ENCODE measurements at places on chromosomes 2 and 18.
A peak's percentile ranks its signal among the peaks of the same experiment; 100 is the strongest.

GRCh38 chr2:168773719-168774521, 28.5 kb upstream of the NOSTRIN start:
- peak; percentile 13 for DNase-seq

DNA sequence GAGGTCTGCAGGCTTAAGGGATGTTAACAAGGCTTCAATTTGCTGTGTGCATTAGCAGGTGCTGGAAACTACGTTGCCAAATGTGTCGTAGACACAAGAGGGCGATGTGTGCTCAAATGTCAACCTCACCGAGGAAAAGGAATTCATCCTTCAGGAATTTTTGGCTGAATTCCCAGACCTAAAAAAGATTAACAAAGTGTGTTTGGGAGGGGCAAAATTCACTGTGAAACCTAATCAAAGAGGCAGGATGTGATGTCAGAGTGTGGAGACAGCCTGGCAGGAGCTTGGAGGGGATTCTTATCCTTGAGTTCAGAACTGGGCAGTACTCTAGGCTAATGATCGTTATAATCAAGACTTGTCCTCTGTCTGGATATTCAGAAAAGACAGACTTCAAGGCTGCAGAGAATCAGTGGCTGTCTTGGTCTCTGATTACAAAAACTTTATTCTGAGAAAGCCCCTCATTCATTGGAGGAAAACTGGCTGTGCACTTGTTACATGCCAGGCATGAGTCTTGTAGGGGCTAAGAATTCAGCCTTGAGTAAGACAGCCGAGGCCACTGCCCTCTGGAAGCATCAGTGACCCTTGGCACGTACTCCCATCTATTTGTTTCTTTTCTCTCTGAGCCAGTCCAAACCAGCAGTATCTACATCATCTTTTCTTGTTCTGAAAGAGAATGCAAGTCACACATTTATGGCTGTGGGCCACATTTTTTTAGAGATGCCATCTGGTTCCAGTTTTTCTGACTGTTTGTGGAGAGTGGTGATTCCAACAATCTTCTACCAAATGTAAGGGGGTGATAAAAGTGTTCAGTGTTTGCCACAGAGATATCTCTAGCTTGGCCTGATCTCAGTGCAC, 18.7 kb upstream of the SCYGR1 start:
- DNase-seq: no peak

- no peak for DNase-seq
Measured at GRCh38 chr2:7430421-7430868, 513.2 kb downstream of the RNF144A start.

DNA sequence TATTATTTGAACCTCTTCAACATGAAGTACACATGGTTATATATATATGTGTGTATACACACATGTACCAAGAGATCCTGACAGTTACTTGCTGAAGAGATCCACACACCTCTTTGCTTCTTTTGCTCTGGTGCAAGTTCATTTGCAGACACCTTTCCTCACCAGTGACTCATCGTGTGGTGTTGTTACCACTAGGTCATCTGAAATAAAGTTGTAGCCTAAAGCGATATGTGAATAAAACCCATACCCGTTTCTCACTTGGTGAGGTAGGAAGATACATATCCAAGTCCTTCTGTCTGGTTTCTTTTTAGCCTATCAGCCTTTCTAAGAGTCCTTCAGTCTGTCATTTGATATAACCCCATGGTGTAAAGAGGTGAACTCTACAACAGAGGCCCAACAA, 379.4 kb upstream of the RAB12 start:
- no peak for DNase-seq

DNA sequence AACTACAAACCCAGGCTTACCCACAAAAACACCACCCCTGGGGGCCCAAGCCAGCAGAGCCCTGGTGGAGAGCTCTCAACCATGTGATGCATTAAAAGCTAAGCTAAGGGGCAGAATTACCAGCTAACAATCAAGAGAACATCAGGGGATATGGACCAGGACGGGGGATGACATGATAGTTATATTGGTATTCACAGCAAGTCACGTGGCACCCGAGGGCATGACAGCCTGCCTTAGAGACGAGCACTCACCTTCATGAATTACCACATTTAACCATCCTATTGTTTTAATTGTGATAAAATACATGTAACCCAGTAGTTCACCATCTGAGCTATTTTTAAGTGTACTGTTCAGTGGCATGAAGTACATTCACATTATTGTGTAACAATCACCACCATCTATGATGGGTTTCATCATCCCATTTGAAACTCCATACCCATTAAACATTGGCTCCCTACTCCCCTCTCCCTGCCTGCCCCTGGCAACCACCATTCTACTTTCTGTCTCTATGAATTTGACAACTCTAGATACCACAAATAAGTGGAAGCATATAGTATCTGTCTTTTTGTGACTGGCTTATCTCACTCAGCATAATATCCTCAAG, 245.6 kb downstream of the ANAPC1 start:
- no peak for DNase-seq

GRCh38 chr2:235263205-235264120, 230.4 kb upstream of the AGAP1 start:
- DNase-seq: peak; percentile 83

- no peak for DNase-seq
Measured at GRCh38 chr2:165289069-165289468, 49.9 kb downstream of the SCN2A start.

DNA sequence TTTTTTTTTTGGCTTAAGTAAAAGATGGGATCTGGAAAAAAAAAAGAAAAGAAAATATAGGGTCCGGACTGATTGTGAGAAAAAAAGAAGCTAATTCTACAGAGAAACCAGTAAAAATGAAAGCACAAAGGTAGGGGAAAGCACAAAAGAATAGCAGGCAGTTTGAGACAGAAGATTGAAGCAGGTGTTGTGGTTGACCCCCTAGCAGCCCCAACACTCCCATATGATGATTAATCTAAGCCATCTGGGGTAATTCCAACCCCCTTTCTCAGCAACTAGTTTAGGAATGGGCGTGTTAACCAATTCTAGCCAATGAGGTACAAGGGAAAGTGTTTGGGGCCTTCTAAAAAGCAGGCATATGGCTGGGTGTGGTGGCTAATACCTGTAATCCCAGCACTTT, 77.0 kb downstream of the MBD2 start:
- DNase-seq: no peak

- no peak for DNase-seq
Measured at GRCh38 chr18:60452421-60452820, 79.8 kb upstream of the MC4R start.

DNA sequence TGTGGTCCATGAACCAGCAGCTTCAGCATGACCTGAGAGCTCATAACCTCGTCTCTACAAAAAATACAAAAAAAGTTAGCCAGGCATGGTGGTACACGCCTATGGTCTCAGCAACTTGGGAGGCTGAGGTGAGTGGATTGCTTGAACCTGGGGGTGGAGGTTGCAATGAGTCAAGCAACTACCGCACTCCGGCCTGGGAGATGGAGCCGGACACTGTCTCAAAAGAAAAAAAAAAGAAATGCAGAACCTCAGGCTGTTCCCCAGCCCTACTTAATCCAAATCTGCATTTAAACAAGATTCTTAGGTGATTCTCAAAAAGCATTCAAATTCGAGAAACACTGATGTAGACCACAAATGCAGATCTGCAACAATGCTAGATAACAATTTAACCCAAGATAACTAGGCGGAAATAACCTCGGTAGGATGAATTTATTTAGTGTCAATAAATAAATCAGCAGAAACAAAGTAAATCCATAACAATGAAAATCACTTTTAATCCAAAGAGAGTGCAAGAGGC, 203.5 kb downstream of the SP3 start:
- DNase-seq: no peak

DNA sequence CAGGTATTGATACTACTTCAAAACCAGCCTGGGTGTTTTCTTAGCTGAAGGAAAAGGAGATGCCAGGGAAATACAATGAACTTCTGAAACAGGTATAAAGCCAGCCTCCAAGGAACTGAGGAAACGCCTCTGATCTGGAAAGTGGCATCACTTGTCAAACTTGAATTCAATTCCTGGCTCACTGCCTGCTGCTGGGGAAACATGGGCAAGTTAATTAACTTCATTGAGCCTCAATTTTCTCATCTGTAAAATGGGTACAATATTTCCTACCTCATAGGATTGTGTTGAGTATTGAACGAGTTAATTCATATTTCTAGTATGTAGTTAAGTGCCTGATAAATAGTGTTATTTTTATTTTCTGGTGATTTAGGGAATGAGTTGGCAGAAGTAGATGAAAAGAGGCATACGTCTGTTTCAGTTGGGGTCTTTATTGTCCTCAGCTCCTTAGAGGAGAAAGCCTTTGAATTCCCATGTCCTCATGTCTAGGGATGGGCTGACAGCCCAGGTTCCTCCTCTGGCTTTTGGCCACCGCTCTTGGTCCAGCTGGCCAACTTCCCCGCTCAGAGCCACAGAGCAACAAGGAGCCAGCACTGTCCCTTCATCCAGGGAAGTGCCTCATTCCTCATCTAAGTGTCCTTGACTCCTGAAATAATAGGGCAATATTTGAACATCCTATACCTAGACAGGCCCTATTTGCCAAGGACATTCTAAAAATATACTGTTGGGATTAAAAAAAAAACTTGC, 210.5 kb upstream of the GATA6 start:
- no peak for DNase-seq

DNA sequence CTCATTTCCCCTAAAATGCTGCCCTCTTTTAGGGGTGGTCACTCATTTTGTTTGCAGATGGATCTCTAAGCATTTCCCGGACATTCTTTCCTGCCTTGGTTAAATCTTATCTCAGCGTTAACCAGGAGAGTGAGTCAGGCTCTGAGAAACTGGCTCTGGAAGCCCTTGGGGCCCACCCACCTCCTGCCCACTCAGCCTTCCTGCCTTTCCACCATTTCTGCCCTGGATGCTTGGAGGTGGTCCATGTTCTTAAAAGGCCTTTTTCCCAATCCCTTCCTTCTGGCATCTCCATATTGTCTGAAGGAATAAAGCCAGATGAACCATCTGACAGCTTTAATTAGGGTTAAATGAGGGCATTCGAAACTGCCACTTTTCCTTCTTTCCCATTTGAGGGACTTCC, 9.5 kb downstream of the HK2 start:
- DNase-seq: no peak

DNA sequence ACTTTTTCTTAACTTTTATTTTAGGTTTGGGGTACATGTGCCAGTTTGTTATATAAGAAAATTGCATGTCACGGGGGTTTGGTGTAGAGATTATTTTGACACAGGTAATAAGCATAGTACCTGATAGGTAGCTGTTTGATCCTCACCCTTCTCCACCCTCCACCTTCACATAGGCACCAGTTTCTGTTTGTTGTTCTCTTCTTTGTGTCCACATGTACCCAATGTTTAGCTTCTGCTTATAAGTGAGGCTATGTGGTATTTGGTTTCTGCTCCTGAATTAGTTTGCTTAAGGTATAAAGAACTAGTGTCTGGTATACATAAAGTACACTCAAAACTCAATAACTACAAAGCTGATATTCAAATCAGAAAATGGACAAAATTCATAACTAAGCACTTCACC, 654.6 kb upstream of the LINC00305 start:
- no peak for DNase-seq

DNA sequence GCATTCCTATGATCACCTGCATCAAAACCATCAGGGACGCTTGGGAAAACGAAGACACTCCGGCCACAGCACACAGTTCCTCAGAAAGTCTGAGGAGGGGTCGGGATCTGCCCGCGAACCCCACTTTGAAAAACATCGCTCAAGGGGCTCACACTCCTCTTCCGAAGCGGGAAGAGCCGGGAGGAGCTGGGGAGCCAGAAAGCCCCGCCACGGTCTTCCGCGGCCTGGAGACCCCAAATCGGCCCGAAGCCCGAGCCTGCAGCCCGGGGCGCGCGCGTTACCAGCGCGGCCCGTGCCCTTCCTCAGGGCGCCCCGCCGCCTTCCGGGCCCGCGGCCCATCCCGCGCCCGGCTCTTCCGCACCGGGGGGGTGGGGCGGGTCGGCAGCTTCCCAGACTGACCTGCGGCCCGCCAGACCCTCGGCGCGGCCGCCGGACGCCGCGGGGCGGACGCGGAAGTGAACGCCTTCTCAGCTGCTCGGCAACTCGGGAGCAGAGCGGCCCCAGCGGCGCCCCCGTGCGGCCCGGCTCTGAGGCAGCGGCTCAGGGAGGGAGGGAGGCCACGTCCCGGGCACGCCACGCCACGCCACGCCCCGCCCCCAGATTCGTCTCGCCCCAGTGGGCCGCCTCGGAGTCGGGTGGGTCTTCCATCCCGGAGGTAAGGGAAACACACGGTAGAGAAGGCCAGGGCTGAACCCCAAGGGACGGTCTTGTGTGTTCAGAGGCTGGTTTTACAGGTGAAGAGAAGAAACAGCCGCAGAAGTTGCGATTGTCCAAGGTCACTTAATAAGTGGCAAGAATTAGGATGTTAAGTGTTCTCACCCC, at the start of gene KCTD18:
KCTD18 (minus strand) TSS at position 457 of the 822 bp plus-strand sequence. CDS start 3,052 bp downstream, outside the sequence.
- peak; percentile 79 for DNase-seq

DNA sequence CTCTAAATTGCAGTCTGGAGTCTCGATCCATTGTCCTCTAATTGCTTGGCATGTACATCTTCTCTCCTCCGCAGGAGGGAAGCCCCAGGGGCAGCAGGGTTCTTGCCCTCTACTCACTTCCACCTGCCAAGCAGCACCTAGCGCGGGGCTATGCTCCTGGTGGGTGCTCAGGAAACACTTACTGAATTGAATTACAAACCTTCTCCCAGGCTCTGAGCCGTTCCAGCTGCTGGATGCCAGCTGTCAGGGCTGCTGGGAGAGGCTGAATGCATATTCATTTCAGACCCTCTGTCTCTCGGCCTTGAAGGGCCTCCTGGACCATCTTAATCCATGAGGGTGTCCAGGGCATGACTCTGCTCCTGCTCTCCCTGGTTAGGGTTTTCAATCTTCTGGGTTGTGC, 94.0 kb downstream of the CELF4 start:
- no peak for DNase-seq

- no peak for DNase-seq
Measured at GRCh38 chr2:88574445-88574844, 52.8 kb downstream of the EIF2AK3 start.

DNA sequence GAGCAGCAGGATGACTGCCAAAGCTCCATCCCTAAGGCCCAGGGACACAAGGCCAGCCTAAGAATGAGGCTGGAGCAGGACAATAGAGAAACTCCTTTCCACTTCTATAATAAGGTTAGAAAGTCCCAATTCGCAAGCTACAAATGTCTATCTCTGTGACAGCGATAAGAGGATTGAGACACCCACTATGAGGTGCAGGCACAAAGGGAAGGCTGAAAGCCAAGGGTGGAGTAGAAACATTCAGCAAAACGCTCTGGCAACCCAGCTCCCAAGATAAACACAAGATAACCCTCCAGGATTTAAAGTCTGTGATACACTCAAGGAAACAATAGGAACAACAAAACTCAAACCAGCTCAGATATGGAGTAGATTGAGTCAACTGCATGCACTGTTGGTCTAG, 418.0 kb upstream of the UBE2E3 start:
- no peak for DNase-seq

DNA sequence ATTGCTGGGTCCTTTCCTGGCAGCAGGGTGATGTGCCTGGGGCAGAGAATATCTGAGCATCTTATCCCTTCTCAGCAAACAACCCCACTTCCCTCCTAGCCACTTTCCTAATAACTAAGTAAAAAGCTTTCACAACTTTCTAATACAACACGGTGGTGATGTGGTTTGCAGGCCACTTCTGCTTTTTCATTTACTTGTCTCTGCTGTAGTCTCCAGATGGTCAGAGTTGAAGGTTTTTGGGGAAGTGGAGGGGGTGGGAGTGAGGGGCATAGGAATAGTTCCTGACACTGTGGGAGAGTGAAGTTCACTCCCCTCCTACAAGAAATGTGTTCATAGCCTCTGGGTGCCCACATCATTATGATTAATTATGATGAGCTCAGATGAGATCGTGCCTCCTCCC, 11.6 kb downstream of the OXER1 start:
- DNase-seq: no peak

GRCh38 chr2:221961561-221961960, 337.2 kb downstream of the PAX3 start:
- no peak for DNase-seq

GRCh38 chr2:100018341-100019193, 123.8 kb downstream of the AFF3 start:
- no peak for DNase-seq

All from tibial nerve (tissue), 4 donors.